Ovary (tissue), 10 donors: ENCODE measurements at places on chromosomes 2 and 18.

- DNase-seq: no peak
Measured at GRCh38 chr18:60215432-60215831, 157.1 kb downstream of the MC4R start.

DNA sequence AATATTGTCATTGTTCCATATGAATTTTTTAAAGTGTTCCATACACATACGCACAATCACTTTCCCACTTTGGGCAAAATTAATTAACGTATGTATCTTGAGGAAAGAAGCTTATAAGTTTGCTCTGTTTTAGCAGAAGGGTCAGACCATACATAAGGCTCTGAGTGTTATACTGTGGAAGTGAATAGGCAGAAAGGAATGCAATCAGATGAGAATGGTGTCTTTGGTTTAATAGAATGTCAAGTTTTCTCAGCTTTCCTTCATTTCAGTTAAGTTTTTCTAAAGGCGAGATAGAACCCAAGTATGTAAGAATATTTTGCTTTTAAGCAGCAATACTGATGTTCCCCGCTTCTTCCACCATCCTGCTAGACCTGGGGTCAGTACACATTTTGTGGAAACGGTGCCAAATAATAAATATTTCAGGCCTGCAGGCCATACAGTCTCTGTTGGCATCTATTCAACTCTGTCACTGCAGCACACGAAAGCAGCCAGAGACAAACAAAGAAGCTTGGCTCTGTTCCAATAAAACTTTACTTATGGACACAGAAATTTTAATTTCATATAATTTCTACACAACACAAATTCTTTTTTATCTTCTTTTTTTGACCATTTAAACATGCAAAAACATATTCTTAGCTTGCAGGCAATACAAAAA is 100.6 kb downstream of the UPP2 start:
- no peak for DNase-seq

- no peak for DNase-seq
Measured at GRCh38 chr2:172089005-172089504, 3.7 kb downstream of the DLX1 start.

- no peak for DNase-seq
Measured at GRCh38 chr2:19702267-19702666, 199.5 kb downstream of the TTC32 start.

DNA sequence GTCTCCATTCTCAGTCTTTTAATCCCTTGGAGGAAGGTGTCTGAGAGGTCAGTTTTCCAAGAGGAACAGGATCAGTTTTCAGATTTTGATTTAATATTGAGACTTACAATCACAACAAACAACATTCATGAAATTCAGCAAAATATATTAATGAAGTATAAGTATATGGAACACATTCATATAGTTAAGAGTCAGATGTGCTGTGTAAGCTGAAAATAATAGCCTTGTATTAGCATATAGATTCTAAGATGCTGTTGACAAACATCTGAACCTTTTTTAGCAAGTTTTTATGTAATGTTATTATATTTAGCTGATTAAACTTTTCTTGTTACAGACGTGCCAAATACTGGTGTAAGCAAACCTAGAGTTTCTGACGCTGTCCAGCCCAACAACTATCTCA is 163.9 kb downstream of the PKP4 start:
- DNase-seq: no peak

GRCh38 chr2:39642051-39642718 is 23.5 kb upstream of the TMEM178A start:
- no peak for DNase-seq

- DNase-seq: no peak
Measured at GRCh38 chr2:30761226-30761625, 46.0 kb downstream of the CAPN13 start.

DNA sequence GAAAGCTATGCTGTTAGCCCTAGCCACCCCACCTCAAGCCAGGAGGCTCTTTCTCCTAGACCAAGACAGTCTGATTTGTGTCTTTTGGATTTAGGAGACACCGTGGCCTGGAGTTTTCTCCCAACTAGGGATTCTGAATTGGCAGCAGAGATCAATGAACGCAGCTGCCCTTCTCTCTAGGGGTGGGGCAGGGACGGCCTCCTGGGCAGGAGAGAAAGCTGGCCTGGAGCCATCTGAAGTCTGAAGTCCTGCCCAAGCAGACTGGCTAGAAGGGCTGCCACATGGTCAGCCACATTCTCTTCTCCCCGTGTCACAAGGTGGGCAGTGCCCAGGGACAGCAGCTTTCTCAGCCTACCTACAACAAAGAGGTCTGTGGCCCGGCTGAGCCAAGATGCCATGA is 45.1 kb downstream of the PIEZO2 start:
- no peak for DNase-seq
